Kidney (tissue), 22 donors: ENCODE measurements at places on chromosomes 13 and 19. TPM values are rescaled to one million over a fixed set of nuclear protein-coding genes. Genes with fewer than 3 reads are reported as not detected.

OR7A5 gene
- not detected for total RNA-seq

ZNF543 gene
- total RNA-seq = 10.2 TPM

LRRC8E gene
- total RNA-seq = 9.1 TPM

MCF2L gene
- total RNA-seq = 61.9 TPM

CHAF1A gene
- 10.0 TPM for total RNA-seq

ADPRHL1 gene
- 1.5 TPM for total RNA-seq

C2CD4C gene
- total RNA-seq = 1.9 TPM

HOMER3 gene
- total RNA-seq = 34.3 TPM

PIK3R2 gene
- total RNA-seq = 29.6 TPM

SLAIN1 gene
- total RNA-seq = 12.4 TPM

OR7D2 gene
- not detected for total RNA-seq

IGSF23 gene
- total RNA-seq = not detected

ZNF91 gene
- 68.5 TPM for total RNA-seq

KCNN1 gene
- total RNA-seq = 0.19 TPM

CGB3 gene
- not detected for total RNA-seq

HIPK4 gene
- 0.09 TPM for total RNA-seq

KIR2DL4 gene
- 0.25 TPM for total RNA-seq

WTIP gene
- 22.3 TPM for total RNA-seq

FARP1 gene
- 229 TPM for total RNA-seq

NCCRP1 gene
- total RNA-seq = 0.60 TPM

FAM216B gene
- 0.09 TPM for total RNA-seq

NCR1 gene
- 0.91 TPM for total RNA-seq

MBD3L1 gene
- not detected for total RNA-seq

C19orf47 gene
- total RNA-seq = 12.9 TPM

IQCN gene
- 6.3 TPM for total RNA-seq

CGB5 gene
- total RNA-seq = not detected

FUT1 gene
- total RNA-seq = 4.3 TPM

ZNF681 gene
- 3.1 TPM for total RNA-seq

HTR2A gene
- 1.0 TPM for total RNA-seq

DENND1C gene
- total RNA-seq = 8.2 TPM

FREM2 gene
- total RNA-seq = 16.9 TPM

FXYD1 gene
- 31.8 TPM for total RNA-seq

FXYD3 gene
- 33.7 TPM for total RNA-seq

ZNF708 gene
- 16.5 TPM for total RNA-seq

HCST gene
- total RNA-seq = 16.7 TPM

TEX101 gene
- not detected for total RNA-seq

ARL11 gene
- total RNA-seq = 1.6 TPM

NXNL1 gene
- total RNA-seq = not detected

RNF17 gene
- not detected for total RNA-seq

SACS gene
- total RNA-seq = 12.5 TPM

BEST2 gene
- not detected for total RNA-seq

PLEKHF1 gene
- 11.7 TPM for total RNA-seq

DUS3L gene
- 37.6 TPM for total RNA-seq

MBD3L2 gene
- total RNA-seq = not detected

C19orf33 gene
- 43.9 TPM for total RNA-seq

ZNF468 gene
- 21.1 TPM for total RNA-seq

CYP2A6 gene
- not detected for total RNA-seq

SYT3 gene
- total RNA-seq = 0.63 TPM

LYPD5 gene
- total RNA-seq = 4.2 TPM

PSG7 gene
- not detected for total RNA-seq

ATP8B3 gene
- 3.6 TPM for total RNA-seq

GSX1 gene
- total RNA-seq = not detected

CEACAM4 gene
- total RNA-seq = 4.7 TPM

MAG gene
- 1.1 TPM for total RNA-seq

KIR2DL1 gene
- total RNA-seq = 0.25 TPM
